ENCODE measurements at places on chromosomes 6 and 20. TPM values are rescaled to one million over a fixed set of nuclear protein-coding genes. Genes with fewer than 3 reads are reported as not detected.

HECA gene
- total RNA-seq: 35.8 TPM

GTSF1L gene
- total RNA-seq: not detected

PTGIS gene
- 51.1 TPM for total RNA-seq

SLC12A5 gene
- not detected for total RNA-seq

TRIM31 gene
- not detected for total RNA-seq

DNA sequence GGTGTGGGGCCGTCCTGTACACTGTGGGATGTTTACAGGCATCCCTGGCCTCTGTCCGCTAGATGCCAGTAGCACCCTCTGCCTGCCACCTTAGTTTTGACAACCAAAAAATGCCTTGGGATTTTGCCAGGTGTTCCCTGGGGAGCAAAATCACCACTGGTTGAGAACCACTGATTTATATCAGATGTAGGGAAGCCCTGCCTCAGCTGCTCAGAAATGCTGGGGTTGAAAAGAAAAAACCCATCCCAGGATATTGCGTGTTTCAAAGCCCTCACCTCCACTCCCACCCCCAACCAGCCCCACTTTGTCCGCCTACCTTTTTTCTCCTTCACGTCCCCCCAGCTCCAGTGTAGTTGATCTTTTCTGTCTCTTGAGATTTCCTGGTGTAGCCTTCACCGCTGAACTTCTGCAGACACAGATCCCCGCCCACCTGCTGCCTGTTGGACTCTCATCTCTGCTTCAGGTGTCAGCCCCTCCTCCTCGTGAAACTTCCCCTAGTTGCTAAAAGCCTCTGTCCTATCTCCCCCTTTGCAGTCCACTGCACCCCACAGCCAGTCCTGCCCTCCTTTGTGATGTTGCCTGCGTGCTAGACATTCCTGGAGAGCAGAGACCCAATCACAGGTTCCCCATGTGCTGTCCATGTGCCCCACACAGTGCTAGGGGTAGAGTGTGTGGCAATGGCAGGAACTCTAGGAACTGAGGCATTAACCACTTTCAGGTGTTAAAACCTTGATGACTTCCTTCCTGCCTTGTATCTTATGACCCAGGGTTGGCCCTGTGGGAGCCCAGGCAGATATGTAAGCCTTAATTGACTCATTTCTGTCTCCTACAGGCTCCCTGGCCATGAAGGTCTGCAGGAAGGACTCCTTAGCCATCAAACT is 98.9 kb downstream of the TBC1D7 start:
- DNase-seq: no peak

GRCh38 chr20:59750209-59750840 is 146.0 kb downstream of the PHACTR3 start:
- no peak for DNase-seq

DNA sequence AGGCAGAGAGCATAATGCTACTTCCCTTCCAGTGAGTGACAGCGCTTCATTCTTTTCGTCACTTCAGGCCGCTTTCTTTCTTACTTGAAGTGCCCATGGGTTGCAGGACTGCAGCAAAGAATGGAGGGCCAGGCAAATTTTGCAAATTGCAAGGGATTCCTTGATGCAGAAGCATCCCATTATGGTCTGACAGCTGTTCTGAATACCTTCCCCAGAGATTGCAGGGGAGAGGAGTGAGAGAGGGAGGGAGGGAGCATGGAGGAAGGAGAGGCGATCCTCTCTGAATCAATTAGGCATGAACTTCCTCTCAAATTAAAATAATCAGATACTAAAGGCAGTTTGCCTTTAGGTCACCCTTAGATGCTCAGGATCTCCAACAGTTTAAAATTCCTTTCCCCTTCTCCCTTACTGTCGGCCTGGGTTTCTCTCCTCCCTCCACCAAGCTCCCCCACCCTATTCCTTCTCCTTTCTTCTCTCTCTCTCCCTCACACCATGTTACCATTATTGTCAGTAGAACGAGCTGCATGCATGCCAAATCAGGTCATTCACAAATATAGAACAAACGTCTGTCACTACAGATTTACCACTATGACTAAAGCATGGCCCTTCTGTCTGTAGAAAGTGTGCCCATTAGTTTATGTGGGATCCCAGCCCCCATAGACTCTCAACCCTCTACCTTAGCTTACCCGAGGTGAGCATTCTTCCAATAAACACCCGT is 289.2 kb downstream of the CD83 start:
- DNase-seq: no peak

Data from vagina (tissue), 2 donors.